ENCODE measurements at places on chromosomes 3 and 15.

DNA sequence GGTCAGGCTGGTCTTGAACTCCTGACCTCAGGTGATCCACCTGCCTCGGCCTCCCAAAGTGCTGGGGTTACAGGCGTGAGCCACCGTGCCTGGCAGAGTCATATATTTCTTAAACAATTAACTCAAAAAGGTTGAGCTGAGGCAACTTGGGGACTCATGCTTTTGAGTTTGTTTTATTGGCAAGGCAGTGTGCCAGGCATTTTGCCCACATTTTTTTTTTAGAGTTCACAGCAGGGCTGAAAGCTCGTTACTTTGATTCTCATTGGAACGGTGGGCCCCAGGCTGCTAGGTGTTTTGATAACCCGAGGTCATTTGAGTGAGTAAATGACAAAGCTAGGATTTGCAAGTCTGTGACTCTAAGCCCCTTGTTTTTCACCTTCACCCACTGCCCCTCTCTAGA lies 76.2 kb downstream of the CCK start:
- DNase-seq, result no peak

DNA sequence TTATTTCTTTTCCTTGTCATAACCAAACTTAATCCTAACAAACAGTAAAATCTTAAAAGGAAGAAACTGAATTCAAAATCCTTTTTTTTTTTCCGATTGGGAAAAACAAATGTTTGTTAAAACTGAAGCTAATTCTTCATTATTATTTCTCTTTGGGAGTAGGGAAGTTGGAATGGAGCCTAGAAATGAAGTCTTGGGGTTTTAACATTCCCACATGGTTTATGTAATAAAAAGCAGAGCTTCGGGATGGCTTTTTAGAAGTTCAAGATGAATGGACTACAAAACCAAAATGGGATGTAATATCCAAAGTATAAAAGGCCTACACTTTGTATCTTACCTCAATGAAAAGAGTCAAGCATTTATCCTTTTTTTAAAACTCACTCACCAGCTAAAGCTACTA lies 189.0 kb upstream of the TMC3 start:
- DNase-seq, result no peak

DNA sequence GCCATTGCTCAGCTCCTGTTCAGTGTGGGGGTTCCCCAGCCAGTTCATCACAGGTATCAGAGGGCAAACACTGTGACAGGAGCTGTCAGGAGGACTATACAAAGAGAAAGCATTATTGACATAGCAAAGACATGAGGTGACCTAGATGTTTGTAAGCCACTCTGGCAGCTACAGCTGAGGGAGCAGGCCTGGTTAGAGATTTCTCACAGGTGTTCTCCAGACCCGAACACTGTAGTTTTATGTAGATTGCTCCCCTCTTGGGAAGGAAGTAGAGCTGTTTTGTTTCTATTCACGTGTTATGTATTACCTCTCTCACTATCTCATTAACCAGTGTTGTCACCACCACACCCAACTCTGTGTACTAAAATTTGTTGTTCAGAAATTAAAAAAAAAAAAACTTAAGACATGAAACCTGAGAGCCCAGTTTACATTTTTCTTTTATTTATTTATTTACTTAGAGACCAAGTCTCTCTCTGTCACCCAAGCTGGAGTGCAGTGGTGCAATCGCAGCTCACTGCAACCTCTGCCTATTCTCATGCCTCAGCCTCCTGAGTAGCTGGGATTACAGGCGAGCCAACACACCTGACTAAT lies 123.7 kb downstream of the RBPMS2 start:
- DNase-seq, result no peak

DNA sequence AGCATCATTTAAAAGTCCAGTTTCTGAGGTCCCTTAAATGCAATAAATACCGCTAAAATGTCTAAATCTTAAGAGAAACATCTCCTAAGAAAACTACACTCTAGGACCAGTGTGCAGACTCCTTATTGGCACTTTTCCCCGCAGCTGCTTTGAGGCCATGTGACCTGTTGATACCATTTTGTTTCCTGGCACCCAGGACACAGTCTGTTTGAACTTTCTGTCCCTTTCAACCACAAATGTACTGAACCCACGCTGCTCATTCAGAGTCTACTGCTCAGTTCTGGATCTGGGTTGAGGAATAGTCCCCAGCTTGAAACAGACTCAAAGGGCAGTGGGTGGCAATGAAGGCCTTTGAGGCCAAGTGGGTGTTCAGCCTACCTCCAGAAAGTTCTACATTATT lies 17.1 kb downstream of the LDHAL6B start:
- DNase-seq, result no peak

DNA sequence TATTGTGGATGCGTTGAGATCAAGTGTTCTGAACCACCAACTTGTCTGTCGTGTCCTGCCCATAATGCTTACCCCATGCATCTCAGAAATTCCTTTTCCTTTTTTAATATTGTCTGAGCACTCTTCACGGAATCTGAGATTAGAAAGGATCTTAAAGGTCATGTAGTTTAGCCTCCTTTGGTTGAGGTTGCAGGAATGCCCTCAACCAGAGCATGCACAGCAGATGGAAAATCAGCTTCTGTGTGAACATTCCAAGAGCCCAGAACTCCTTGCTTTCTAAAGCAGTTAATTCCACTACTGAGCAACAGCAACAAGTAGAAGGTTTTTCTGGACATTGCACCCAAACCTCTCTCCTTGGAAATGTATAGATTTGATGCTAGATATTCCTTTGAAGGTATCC lies 153.7 kb downstream of the TPRG1 start:
- DNase-seq, result no peak

- no peak for DNase-seq
Observed at GRCh38 chr3:2770451-2770850, 339.7 kb downstream of the IL5RA start.

DNA sequence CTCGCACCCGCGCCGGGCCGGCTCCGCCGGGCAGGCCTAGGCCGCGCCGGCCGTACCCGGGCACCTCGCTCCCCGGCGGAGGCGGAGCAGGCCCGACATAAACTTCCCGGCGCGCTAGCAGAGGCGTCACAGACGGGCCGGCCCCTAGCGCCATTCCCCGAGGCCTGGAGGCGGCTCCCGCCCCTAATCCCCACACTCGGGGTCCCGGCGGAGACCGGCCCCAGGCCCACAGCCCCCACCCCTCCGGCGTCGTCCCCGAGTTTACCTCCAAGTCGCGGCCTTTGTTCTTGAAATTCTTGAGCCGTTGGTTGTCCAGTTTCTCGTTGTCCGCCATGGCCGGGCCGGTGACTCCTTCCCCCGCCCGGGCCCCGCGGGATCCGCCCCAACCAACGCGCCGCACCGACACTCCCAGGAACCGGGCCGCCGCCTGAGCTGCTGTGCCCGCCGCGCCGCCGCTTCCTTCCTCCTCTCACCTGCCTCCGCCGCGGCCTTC lies 376 bp downstream of the KPNA4 start:
- peak; percentile 63 for DNase-seq

DNA sequence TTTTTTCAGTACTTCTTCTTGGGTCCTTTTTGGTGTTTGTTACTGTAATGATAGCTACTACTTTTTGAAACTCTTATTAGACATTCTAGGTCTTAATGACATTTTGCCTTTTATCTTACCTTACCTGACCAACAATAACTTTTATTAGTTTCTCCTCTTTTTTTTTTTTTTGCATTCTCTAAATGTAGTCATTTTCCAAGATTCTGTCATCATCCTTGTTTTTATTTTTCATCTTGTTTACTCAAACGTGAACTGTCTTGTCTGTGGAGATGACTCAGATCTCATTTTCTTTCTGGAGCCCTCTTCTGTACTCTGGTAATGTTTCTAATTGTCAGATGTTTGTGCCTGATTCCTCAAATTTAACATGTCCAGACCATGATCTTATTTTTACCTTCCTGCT lies 2.9 kb downstream of the ABHD5 start:
- DNase-seq, result no peak

DNA sequence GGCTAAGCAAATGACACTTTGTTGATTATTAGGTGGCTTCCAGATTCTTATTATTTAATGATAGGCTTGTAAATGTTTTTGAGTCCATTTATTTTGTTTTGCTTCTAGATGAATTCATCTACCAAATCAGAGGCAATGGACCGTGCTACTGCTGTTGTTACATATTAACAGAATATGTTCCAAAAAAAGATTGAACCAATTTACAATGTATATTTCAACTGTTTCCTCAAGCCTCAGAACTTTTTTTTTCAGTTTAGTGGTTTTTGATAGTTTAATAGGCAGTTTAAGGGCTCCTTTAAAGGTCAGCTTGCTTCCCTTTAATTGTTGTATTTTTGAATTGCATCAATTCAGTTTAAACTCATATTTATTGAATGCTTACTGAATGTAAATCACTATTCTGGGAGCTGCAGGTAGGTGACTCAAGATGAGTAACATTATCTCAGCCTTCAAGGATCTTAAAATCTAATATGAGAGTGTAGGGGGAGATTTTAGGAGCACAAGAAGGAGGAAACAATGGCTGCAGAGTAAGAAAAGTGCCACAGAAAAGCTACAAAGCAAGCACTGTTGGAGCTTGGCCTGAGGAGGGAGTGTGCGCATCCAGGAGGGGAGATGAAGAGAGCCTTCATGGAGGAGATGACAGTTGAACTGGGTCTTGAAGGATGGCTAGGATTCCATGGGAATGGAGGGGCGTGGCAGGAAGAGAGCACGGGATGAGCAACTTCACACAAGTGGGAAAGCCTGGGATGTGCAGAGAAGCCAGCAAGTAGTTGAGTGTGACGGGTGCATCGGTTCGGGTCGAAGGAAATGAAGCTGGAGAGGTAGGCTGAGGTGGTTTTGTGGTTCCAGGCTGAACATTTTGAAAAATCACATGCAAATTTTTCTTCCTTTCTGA lies 14.7 kb downstream of the MAP2K1 start:
- DNase-seq, result no peak

DNA sequence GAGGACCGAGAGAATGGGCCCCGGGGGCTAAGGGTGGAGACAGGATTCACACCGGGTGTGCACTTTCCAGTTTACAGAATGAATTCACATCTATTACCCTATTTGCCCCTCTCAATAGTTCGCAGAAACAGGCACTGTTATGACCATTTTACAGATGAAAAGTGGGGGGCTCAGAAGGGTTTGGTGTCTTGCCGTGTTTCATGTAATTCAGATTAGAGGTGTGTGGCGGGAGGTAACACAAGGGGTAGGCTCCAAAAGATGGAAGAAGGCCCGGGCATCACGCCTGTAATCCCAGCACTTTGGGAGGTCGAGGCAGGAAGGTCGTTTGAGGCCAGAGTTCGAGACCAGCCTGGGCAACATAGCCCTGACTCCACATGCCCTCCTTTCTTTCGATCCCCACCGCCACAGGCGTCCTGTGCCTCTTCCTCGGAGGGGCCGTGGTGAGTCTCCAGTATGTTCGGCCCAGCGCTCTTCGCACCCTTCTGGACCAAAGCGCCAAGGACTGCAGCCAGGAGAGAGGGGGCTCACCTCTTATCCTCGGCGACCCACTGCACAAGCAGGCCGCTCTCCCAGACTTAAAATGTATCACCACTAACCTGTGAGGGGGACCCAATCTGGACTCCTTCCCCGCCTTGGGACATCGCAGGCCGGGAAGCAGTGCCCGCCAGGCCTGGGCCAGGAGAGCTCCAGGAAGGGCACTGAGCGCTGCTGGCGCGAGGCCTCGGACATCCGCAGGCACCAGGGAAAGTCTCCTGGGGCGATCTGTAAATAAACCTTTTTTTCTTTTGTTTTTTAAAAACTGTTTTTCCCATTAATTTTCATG lies 3.4 kb downstream of the DUOXA2 start:
- DNase-seq, result no peak

DNA sequence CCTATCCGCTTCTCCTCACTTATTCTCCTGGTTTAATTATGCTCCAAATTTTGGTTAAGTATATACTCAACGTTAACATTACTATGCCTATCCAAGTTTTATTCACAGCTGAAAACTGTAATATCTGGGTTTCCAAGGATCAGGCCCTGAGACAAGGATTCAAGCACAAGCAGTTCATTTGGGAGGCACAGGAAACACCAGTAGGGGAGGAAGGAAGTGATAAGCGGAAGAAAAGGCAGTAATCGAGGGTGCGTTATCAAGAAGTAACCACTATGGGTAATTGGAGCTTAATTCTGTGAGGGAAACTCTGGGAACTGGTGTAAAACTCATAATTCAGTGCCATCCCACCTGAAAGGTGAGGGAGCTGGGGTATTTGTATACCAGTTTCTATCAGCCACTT lies 120.3 kb downstream of the KCNAB1 start:
- no peak for DNase-seq

GRCh38 chr3:50562861-50563260 lies 4.7 kb downstream of the C3orf18 start:
- no peak for DNase-seq

- DNase-seq, result no peak
Observed at GRCh38 chr3:16512435-16513140, 911 bp downstream of the RFTN1 start.

GRCh38 chr3:169624533-169624972 lies 39.0 kb downstream of the MECOM start:
- DNase-seq, result peak; percentile 17

DNA sequence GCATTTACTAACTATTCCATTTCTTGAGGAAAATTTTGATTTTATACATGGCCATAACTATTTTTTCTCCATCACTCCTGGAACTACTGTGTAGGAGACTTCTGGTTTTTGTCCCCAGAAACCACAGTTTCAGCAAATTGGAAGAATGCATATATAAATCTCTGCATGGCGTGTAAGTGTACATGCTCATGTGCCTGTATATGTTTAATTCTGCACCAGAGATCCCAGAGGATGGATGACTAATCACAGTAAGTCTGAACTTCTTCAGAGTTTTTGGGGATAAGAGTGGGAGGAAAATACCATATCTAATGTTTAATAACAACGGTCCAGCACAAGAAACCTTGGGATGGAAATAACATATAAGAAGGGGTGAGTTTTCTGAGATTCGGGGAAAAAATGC lies 10.9 kb upstream of the COL6A6 start:
- no peak for DNase-seq

DNA sequence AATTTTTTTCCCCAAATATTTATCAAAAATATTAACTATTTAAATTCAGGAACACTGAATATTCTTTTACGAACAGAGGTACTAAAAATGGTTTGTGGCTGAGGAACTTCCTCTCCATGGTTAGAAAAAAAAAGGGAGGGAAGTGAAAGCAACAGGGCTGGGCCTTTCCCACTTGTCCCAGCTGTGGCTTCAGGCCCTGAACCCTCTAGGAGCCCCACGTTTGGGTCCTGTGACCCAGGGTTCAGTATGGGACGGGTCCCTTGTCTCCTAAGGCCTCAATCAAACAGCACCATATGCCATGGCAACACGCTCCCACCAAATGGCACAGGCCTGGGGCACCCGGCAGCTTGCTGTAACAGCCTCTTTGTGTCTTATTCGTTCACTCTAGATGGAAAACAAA lies 32.4 kb downstream of the POC1A start:
- DNase-seq, result no peak

- peak; percentile 14 for DNase-seq
Observed at GRCh38 chr3:153291059-153291685, 129.1 kb downstream of the RAP2B start.

DNA sequence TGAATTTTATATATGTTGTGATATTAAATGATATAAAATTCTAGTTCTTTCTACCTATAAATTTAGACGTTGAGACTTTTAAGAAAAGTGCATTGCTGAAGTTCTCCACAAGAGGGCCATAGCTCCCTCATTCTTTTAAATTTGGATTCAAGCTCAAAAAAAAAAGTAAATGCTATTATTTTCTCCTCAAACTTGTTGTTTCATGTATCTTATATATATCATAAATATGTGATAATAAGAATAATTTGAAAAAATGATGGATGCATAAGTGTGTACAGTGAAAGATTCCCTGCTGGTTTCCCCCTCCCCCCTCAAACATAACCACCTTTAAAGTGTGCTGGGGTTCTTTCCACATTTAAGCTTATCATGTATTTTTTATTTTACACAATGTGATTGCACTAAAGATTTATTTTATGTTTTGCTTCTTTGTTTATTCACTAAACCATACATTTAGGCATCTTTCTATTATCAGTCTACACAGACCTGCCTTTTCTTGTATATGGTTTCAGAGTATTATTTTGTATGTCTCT lies 769.4 kb upstream of the GOLIM4 start:
- no peak for DNase-seq
